ENCODE measurements at places on chromosomes 1 and 21.

- DNase-seq, result no peak
These were observed 179.3 kb downstream of the CACNA1E start for GRCh38 chr1:181662606-181663005.

DNA sequence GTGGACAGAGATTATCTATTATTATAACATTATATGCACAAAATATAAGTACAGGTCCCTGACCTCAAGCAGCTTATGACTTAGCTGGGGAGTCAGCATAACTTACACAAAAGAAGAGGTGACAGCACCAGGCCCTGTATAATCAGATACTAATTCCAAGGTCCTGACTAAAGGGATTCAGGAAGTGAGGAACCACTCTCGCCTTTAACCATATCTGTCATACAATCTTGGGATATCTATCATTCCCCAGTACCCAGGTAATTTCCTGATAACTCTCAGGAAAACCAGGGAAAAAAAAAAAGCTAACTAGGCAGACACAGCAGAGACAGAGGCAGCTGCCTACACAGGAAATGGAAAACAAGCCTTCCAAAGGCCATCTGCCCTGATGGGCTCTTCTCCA is 78.5 kb upstream of the CAMK1G start:
- DNase-seq, result no peak

- no peak for DNase-seq
These were observed 402.5 kb downstream of the HHAT start for GRCh38 chr1:210731193-210731592.

- DNase-seq, result no peak
These were observed 10.1 kb downstream of the NEK7 start for GRCh38 chr1:198166900-198167299.

- no peak for DNase-seq
These were observed 54.4 kb upstream of the BCL10 start for GRCh38 chr1:85330711-85331290.

- DNase-seq, result no peak
These were observed 72.6 kb downstream of the SNRPE start for GRCh38 chr1:203934027-203934426.

- no peak for DNase-seq
These were observed at the start of gene SOX13 for GRCh38 chr1:204072931-204073836. Gene SOX13 (plus strand): TSS chr1:204073115. CDS start chr1:204112916, 39,801 bp downstream.

DNA sequence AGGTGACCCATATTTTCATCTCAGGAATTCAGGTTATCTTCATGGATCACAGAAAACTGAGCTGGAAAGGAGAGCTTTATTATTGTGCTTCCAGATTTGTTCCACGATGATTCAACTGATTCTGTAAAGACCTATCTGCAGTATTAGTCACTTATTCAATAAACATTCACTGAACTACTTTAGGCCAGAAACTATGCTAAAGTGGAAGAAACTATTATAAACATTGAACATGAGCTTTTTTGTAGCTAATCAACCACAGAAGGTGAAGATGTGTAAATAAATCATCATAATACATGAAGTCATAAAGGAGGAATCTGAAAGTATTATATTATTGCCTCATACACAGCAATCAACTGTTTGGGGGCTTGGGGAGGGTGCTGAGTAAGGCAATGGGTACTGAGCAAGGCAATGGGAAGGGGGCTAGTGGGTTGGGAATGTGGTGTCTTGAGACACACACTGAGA is 30.6 kb upstream of the EXO1 start:
- no peak for DNase-seq
